ENCODE measurements at places on chromosomes 4 and X. TPM values are rescaled to one million over a fixed set of nuclear protein-coding genes. Genes with fewer than 3 reads are reported as not detected.
A peak's percentile ranks its signal among the peaks of the same experiment; 100 is the strongest.

DNA sequence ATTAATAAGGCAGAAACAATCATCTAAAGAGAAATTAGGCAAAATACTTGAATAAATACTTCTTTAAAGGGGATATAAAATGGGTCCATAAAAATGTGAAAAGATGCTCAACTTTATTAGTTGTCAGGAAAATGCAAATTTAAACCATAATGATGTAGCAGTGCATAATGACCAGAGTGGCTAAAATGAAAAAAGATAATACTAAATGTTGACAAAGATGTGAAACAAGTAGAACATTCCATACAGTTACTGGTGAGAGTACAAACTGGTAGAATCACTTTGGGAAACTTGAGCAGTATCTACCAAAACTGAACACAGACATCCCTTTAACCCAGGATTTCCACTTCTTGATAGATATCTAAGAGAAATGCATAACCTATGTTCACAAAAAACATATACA lies 5.0 kb downstream of the ARSJ start:
- H3K36me3 ChIP-seq = no peaks in the 10 kb centered on the region
- no peak overlapping the region for H3K27ac ChIP-seq
- H3K27me3 ChIP-seq = no peaks in the 10 kb centered on the region
- no peak overlapping the region for H3K4me3 ChIP-seq
- no peaks in the 10 kb centered on the region for H3K4me1 ChIP-seq

GRCh38 chr4:184439856-184440594 lies 34.3 kb downstream of the IRF2 start:
- H3K27ac ChIP-seq = no peak overlapping the region
- H3K27me3 ChIP-seq = no peaks in the 10 kb centered on the region
- no peaks in the 10 kb centered on the region for H3K36me3 ChIP-seq

ALPK1 gene
- total RNA-seq = 0.43 TPM

TMPRSS11A gene
- total RNA-seq = not detected

DNA sequence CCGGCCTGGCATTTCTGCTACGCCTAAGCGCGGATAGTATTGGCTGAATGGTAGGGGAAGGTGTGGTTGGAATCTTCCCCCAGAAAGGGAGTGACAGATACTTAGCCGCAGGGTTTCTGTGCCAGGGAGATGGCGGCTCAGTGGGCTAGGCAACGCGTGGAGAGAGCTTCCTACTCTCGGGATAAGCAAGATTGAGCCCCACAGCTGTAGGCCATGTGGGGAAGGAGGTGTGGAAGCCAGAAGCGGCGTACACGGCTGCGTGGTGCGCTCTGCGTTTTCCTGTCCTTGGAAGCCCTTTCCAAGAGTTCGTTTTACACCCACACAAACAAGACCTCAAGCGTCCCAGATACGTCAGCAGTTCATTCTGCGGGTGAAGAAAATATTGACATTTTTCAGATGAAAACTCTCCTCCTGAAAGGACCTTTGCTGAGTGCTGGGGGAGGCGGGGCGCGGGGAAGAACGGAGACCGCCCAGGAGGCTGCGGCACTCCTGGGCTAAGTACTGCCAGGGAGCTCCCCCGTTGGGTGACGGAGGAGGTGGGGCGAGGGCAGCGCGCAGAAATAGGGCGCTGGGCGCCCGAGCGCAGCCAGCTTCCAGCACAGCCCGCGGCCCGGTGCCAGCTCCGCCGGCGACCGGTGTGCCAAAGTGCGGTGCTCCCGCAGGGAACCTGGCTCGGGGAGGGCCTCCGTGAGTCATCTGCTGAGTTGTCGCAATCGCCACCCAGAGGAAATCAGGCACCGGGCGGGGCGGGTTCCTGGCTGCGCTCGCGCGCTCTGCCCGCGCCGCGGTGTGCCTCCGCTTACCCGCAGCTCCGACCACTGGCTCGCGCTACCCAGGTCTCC lies at the start of gene GPAT3:
TSS of gene GPAT3 (plus strand) at position 589 of the 842 bp plus-strand sequence. CDS start 515 bp downstream, outside the sequence.
- DNase-seq = no peak
- H3K4me3 ChIP-seq = peak within 1 kb of the TSS; percentile 82
- peaks cover 44% of the 10 kb centered on the region for H3K27me3 ChIP-seq
- H3K27ac ChIP-seq = no peak within 1 kb of the TSS
- no peaks in the 10 kb centered on the region for H3K36me3 ChIP-seq

DNA sequence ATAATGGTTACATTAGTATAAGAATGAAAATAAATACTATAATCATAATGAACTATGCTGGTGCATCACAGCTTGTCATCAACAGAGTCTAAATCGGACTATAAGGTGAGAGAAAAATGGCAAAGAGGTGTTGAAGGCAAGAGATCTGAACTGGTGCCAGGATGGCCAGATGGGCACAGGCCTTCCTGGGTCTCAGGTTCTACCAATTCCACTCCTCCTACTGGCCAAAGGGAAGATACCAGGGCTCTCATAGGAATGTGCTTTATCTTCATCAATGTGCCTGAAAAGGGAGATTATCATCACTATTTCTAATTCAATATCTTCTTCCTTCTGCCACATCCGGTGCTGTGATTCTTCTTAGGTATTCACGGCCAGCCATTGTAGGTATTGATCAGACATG lies 107.6 kb downstream of the GASK1B start:
- no peak for DNase-seq
- no peaks in the 10 kb centered on the region for H3K4me1 ChIP-seq
- H3K36me3 ChIP-seq = no peaks in the 10 kb centered on the region
- no peaks in the 10 kb centered on the region for H3K27me3 ChIP-seq

GRCh38 chr4:78293821-78294301 lies 236.7 kb downstream of the FRAS1 start:
- DNase-seq = no peak
- no peaks in the 10 kb centered on the region for H3K27me3 ChIP-seq
- peaks cover 34% of the 10 kb centered on the region for H3K36me3 ChIP-seq
- H3K27ac ChIP-seq = no peak overlapping the region
- no peak overlapping the region for H3K4me3 ChIP-seq

- no peak for DNase-seq
- H3K27ac ChIP-seq = no peak within 1 kb of the TSS
- no peaks in the 10 kb centered on the region for H3K4me1 ChIP-seq
- H3K27me3 ChIP-seq = no peaks in the 10 kb centered on the region
- H3K36me3 ChIP-seq = no peaks in the 10 kb centered on the region
- H3K4me3 ChIP-seq = no peak within 1 kb of the TSS
These were observed at the start of gene SCRG1 for GRCh38 chr4:173398779-173399415. TSS of gene SCRG1 (minus strand) at chr4:173399116. CDS start at chr4:173391414, 7,702 bp downstream.

DNA sequence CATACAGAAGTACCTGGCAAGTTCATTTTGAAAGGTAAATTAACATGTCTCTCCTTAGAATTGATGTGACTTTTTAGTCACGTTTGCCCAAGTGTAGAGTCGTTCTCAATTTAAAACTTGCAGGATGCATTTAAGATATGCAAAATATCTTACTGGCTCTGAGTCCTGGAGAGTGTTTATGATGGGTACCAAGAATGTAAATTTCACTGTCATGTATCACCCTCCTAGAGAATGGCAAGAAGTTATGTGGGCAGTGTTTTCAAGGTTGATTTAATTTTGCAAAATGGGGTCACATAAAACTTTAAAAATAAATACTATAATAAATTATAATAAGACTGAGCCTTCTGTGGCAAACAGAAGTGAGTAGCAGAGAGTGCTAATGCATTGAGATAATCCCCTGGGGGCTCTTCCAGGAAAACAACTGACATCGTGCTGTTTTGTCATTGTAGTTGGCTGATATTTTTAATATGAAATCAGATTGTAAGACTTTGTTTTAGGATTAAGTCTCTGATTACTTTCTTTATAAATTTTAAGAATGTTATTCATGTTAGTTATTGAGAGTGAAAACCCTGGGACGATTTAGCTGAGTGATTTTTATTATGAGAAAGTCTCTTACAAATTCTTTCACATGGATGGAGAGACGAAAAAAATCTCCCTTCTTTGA lies 103.0 kb downstream of the AFF1 start:
- H3K27ac ChIP-seq = no peak overlapping the region
- no peak overlapping the region for H3K4me3 ChIP-seq
- H3K4me1 ChIP-seq = peaks cover 2% of the 10 kb centered on the region
- no peak for DNase-seq
- H3K27me3 ChIP-seq = no peaks in the 10 kb centered on the region

MAGEB10 gene
- not detected for total RNA-seq

GRCh38 chr4:156957556-156957955 lies 14.0 kb downstream of the PDGFC start:
- H3K27me3 ChIP-seq = no peaks in the 10 kb centered on the region
- no peak for DNase-seq
- no peaks in the 10 kb centered on the region for H3K36me3 ChIP-seq
- H3K4me1 ChIP-seq = no peaks in the 10 kb centered on the region
- H3K4me3 ChIP-seq = no peak overlapping the region

DNA sequence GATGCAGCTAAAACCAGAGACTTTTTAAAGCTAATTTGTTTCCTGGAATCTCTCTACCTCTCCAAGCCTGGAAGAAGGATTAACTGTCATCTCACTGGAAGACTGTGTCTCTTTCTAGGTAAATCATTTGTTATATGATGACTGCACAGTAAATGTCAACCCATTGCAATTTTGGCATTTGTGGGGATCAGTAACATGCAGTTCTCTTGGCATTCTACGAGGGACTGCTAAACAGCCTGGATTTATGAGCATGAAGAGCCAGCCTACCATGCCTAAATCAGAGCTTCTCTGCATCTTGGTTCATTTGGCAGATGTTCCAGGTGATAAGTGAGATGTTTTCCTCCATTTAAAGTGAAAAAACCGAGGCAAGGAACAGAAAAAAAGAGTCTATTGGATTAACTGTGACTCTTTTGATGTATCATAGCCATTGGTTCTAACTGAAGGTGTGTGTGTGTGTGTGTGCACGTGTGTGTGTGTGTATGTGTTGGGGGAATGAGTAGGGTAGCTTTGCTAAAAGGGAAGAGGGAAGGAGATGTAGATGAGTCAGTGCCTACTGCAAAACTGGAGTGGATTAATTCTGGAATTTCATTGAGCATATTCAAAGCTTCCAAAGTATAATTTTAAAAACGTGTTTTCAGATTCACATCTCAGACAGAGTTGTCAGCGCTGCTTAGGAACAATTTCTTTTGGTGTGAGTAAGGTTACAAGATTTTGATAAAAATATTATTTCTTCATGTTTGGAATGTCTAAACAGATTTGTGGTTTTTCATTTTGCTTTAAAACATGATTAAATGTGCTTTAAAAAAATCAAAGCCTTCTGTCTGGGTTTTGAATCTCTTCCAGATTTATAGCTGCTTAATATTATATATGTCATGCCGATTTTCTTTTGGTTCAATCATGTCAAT lies 123.2 kb upstream of the LNX1 start:
- H3K27ac ChIP-seq = no peak overlapping the region
- no peaks in the 10 kb centered on the region for H3K27me3 ChIP-seq
- H3K36me3 ChIP-seq = no peaks in the 10 kb centered on the region
- H3K4me1 ChIP-seq = no peaks in the 10 kb centered on the region
- no peak overlapping the region for H3K4me3 ChIP-seq
- no peak for DNase-seq

- DNase-seq = no peak
- H3K36me3 ChIP-seq = no peaks in the 10 kb centered on the region
- H3K27me3 ChIP-seq = no peaks in the 10 kb centered on the region
- H3K4me3 ChIP-seq = no peak overlapping the region
- H3K27ac ChIP-seq = no peak overlapping the region
These were observed 153.7 kb upstream of the FGF13 start for GRCh38 chrX:138865093-138865649.

- DNase-seq = no peak
- peak overlapping the region; percentile 48 for H3K4me3 ChIP-seq
- H3K36me3 ChIP-seq = no peaks in the 10 kb centered on the region
These were observed 7.2 kb upstream of the MAGIX start for GRCh38 chrX:49155243-49155899.

NAT8L gene
- total RNA-seq = 10.8 TPM

DNA sequence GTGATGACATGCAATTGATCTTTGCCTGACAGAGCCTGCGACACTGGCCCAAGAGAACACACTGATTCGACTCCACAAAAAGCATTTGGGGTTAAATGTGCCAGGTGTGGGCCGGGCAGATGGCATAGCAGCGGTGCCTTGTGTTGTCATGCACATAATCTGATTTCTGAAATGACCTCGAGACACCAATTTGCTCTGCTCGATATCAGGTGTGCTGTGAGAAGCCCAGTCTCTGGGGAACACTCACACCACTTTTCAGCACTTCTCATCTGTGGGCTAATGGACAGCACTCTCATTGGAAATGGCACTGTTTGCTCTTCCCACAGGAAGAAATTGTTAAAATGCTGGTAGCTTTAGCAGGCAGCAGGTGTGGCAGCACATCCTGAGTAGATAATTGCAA lies 738.3 kb upstream of the TENM3 start:
- no peak overlapping the region for H3K4me3 ChIP-seq
- no peaks in the 10 kb centered on the region for H3K36me3 ChIP-seq
- H3K27ac ChIP-seq = no peak overlapping the region

DNA sequence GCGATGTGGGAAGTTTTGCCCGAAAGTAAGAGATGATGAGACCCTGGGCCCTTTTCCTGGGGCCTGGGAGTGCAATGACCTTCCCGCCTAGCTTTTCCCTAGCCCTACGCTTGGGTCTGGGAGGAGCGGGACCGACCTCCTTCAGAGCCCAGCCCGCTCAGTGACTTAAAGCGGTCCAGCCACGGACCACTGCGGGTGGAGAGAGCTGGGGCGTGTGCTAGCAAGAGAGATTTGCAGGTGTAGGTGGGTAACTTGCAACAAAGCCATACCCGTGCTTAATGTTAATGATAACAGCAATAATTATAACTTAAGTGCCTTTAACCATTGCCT lies 503 bp upstream of the PDE5A start:
- H3K27ac ChIP-seq = no peak overlapping the region
- no peak for DNase-seq
- peak overlapping the region; percentile 64 for H3K4me3 ChIP-seq
- H3K4me1 ChIP-seq = peaks cover 3% of the 10 kb centered on the region

DNA sequence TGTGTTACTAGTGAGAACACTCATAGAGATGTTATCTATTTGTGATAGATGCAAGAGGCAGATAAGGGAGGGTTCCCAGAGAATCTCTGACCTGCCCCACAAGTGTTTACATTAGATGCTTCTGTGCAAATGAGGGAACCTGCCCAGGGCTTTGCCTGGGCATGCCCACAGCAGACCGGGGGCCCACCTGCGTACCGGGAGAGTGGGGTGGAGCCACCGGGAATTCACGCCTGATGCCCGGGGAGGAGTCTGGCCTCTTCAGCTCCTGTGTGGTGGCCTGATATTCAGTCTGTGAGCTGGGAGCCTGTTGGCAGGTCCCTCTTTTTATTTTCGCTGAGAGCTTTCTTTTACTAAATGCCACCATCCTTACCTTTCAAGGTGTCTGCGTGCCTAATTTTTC lies 155.7 kb downstream of the SNCA start:
- H3K27me3 ChIP-seq = no peaks in the 10 kb centered on the region
- peak; percentile 70 for DNase-seq
- H3K4me1 ChIP-seq = no peaks in the 10 kb centered on the region

ARR3 gene
- not detected for total RNA-seq

DNA sequence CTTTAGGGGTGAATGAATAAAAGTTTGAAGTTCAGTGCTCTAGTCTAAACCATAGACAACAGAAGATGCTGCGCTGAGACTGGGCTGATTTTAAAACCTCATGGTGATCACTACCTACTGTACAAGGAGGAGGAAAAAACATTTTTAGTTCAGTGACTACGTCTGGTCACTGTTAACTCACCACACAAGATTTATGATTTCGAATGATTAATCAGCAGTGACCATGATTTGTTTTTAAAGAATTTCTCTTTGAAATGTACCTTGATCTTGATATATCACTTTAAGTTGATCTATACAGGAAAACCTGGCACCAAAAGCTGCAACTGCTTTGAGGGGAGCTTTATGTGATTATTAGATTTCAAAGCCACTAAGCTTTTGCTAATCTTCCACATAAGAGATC lies 286.3 kb downstream of the PDGFC start:
- H3K4me3 ChIP-seq = no peak overlapping the region
- H3K36me3 ChIP-seq = no peaks in the 10 kb centered on the region
- H3K27me3 ChIP-seq = no peaks in the 10 kb centered on the region
- DNase-seq = no peak
- no peak overlapping the region for H3K27ac ChIP-seq
